Activated CD8-positive, alpha-beta memory T cell treated with anti-CD3 and anti-CD28 coated beads, Interleukin-2, amount 10 ng/mL, durations not matched to agents 7 days and 5 days (primary cell): ENCODE measurements at places on chromosomes 7 and 10. TPM values are rescaled to one million over a fixed set of nuclear protein-coding genes. Genes with fewer than 3 reads are reported as not detected.

Gene RSPH10B2
- 1.0 TPM for total RNA-seq

DNA sequence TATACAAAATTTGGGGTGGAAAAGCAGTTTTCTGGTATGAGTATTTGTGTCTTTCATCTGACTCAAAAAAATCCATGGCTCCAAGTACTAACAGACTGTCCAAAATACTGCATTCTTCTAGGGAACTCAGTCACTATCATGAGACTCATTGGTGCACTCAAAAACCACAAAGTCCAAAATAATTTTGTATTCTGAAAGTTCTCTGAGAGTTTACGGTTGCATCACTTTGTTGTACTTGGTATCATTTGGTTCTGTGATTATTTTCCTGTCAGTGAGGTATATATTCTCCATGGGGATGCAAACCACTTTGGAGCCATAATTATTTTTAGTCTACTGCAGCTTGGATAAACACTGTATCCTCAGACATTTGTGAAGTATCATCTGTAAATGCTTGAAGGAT lies 28.0 kb upstream of the CABCOCO1 start:
- H3K4me1 ChIP-seq, result no peaks in the 10 kb centered on the region
- no peaks in the 10 kb centered on the region for H3K36me3 ChIP-seq
- no peak for DNase-seq

GRCh38 chr7:95921543-95921942 lies 149.2 kb downstream of the DYNC1I1 start:
- no peak for DNase-seq
- H3K4me1 ChIP-seq, result peaks cover 10% of the 10 kb centered on the region
- H3K27ac ChIP-seq, result no peak overlapping the region
- no peaks in the 10 kb centered on the region for H3K36me3 ChIP-seq
- H3K4me3 ChIP-seq, result no peak overlapping the region

- DNase-seq, result no peak
- no peaks in the 10 kb centered on the region for H3K27me3 ChIP-seq
- H3K27ac ChIP-seq, result no peak overlapping the region
- no peak overlapping the region for H3K4me3 ChIP-seq
- no peaks in the 10 kb centered on the region for H3K36me3 ChIP-seq
Observed at GRCh38 chr10:30812018-30812851, 182.7 kb upstream of the LYZL2 start.

Gene PLXNA4
- 1.6 TPM for total RNA-seq

Gene ADGRA1
- not detected for total RNA-seq

DNA sequence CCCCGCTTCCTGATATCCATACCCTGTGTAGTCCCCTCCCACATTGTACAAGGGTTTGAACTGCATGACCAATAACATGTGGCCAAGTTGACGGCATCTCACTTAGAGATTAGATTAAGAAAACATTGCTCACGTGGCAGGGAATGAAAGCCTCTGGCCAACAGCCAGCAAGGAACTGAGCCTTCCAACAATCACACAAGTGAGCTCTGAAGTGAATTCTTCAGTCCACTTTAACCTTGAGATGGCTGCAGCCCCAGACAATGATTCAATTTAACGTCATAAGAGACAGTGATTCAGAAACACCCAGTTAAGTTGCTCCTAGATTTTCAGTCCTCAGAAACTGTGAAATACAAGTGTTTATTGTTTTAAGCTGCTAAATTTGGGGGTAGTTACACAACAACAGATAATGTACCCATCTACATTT lies 165.9 kb upstream of the PLXNA4 start:
- H3K4me1 ChIP-seq, result no peaks in the 10 kb centered on the region
- no peak for DNase-seq
- H3K27ac ChIP-seq, result no peak overlapping the region
- peaks cover 21% of the 10 kb centered on the region for H3K27me3 ChIP-seq

- peaks cover 2% of the 10 kb centered on the region for H3K36me3 ChIP-seq
- no peak overlapping the region for H3K27ac ChIP-seq
- no peaks in the 10 kb centered on the region for H3K4me1 ChIP-seq
Observed at GRCh38 chr7:24737281-24737680, 20.0 kb downstream of the GSDME start.

DNA sequence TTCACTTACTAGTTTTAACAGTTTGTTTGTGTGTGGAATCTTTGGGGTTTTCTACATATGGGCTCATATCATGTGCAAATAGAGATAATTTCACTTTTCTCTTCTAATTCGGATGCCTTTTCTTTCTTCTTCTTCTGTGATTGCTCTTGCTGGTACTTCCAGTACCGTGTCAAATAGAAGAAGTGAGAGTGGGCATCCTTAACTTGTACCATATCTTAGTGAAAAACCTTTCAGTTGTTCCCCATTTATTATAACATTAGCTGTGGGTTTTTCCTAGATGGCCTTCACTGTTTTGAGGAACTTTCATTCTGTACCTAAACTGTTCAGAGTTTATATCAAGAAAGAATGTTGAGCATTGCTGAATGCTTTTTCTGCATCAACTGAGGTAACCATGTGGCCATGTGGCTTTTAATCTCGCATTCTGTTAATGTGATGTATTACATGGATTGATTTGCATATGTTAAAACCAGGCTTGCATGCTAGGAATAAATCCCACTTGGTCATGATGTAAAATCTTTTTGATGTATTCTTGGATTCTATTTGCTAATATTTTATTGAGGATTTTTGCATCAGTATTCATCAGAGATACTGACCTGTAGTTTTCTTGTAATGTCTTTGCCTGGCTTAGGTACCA lies 78.7 kb downstream of the FAM107B start:
- no peak overlapping the region for H3K27ac ChIP-seq
- H3K4me3 ChIP-seq, result no peak overlapping the region
- no peak for DNase-seq
- H3K36me3 ChIP-seq, result no peaks in the 10 kb centered on the region
- H3K27me3 ChIP-seq, result peaks cover 8% of the 10 kb centered on the region
- H3K4me1 ChIP-seq, result peaks cover 11% of the 10 kb centered on the region

GRCh38 chr7:141668853-141669252 lies 33.1 kb downstream of the DENND11 start:
- H3K27ac ChIP-seq, result no peak overlapping the region
- no peaks in the 10 kb centered on the region for H3K27me3 ChIP-seq
- peaks cover 6% of the 10 kb centered on the region for H3K4me1 ChIP-seq
- DNase-seq, result no peak

Gene HSPA12A
- total RNA-seq, result not detected

DNA sequence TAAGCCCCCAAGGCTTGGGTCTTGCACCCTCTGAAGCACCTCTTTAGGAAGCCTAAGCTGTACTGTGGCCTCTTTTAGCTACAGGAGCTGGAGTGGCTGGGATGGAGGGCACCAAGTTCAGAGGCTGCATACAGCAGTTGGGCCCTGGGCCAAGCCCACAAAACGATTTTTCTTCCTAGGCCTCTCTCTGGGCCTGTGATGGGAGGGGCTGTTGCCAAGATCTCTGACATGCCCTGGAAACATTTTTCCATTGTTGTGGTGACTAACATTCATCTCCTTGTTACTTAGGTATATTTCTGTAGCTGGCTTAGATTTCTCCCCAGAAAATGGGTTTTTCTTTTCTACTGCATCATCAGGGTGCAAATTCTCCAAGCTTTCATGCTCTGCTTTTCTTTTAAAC lies 375.7 kb upstream of the NPSR1 start:
- H3K27me3 ChIP-seq, result no peaks in the 10 kb centered on the region
- DNase-seq, result no peak
- no peaks in the 10 kb centered on the region for H3K36me3 ChIP-seq

DNA sequence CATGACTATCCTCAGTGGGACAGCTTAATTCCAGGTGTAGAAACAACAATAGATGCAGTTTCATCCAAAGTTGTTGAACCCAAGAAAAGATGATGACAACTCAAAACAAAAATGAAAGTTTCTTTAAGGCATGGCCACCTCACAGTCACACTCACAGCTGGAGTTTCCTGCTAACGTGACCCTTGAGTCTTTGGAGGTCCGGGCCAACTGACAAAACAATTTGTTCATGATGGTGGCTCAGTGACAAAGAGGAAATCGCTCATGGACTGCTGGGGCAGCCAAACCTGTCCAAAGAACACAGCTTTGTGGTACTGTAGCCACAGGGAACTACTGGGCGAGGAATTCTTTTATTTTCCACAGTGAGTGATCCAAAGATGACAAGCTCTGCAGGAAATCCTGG lies 96.0 kb upstream of the JCAD start:
- H3K36me3 ChIP-seq, result peaks cover 11% of the 10 kb centered on the region
- peak overlapping the region; percentile 54 for H3K27ac ChIP-seq
- H3K4me3 ChIP-seq, result no peak overlapping the region
- peaks cover 14% of the 10 kb centered on the region for H3K4me1 ChIP-seq
- peak; percentile 59 for DNase-seq

DNA sequence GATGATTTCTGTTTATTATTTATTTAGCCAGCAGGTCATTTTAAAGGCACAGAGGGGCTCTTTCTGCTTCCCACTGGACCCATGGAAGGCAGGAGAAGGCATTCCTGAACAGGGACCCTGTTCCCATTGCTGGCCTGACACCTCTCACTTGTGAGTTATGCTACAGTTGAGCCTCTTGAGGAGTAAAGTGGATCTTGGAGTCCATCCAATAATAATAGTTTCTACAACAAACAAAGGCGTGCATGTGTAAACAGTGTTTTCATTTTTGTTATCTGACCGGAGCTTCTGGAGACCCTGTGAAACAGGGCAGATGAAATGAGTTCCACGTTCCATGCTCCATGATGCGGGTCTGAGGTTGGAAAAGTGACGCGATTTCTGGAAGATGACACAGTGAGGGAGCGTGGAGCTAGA lies 127.3 kb upstream of the HABP2 start:
- DNase-seq, result no peak
- H3K27me3 ChIP-seq, result peaks cover 21% of the 10 kb centered on the region
- no peak overlapping the region for H3K4me3 ChIP-seq
- no peak overlapping the region for H3K27ac ChIP-seq

DNA sequence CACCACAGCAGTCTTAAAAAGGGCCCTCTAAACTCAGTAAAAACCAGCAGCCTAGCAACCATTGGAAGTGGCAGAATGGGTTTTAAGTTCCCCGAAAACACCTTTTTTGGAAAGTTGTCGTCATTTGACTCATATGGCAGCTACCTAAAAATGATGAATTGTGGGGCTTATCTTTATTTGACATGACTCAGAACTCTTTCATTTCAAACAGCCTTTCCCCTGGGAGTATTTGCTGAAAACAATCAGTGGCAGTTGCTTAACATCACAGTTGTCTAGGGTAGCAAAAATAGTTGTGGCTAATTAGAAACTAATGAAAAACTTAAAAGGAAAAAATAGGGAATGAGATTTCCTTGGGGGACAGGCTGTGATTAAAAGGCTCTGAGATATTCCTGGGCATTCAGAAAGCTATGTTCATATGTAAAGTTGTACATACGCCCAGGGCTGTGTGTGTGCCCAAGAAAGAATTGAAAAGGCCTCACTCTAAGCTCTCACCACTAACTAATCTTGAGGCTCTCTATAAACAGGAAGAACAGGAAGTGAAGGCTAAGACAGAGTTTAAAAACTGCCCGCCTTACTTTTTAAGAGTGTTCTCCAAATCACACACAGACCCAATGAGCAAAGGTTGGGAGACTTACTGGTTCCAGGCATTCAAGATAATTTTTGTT lies 81.7 kb upstream of the HECTD2 start:
- no peak overlapping the region for H3K4me3 ChIP-seq
- no peaks in the 10 kb centered on the region for H3K4me1 ChIP-seq
- peaks cover 20% of the 10 kb centered on the region for H3K27me3 ChIP-seq

GRCh38 chr10:71381611-71382010 lies 15.1 kb upstream of the CDH23 start:
- peaks cover 6% of the 10 kb centered on the region for H3K4me1 ChIP-seq
- DNase-seq, result no peak
- no peak overlapping the region for H3K4me3 ChIP-seq
- no peak overlapping the region for H3K27ac ChIP-seq

Gene COL13A1
- not detected for total RNA-seq

- peak; percentile 55 for DNase-seq
- no peaks in the 10 kb centered on the region for H3K27me3 ChIP-seq
- peak overlapping the region; percentile 57 for H3K27ac ChIP-seq
- peaks cover 12% of the 10 kb centered on the region for H3K36me3 ChIP-seq
Observed at GRCh38 chr7:105304040-105304895, 84.5 kb downstream of the SRPK2 start.

Gene KIAA1549
- total RNA-seq, result 0.61 TPM

DNA sequence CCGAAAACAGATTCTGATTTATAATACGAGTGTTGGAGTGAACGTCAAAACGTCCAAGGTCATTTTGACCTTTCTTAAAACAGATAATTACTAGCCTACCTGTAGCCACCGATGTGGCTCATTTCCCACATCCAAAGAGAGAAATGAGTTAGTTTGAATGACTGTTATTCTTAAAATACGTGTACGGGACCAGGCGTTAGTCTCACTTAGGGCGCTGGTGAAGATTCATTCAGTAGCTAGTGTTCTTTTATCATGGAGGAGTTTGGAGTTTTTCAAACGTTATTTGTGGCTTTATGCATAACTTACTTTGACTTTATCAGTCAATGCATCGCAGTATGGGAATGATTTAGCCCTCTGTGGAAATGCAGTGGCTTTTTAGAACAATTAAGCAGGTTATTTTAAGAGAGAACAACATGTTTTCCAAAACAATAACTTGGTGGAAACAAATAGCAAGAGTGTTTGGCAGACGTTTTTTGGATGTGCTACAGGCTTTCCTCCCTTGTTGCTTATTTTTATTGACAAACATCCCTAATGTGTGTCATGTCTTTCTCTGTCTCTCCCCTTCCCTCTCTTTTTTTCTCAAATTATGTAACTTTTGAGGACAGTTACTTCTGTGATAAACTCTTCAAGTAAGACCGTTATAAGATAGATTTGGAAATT lies 1.6 kb downstream of the BICC1 start:
- H3K27ac ChIP-seq, result no peak overlapping the region
- H3K4me1 ChIP-seq, result peaks cover 19% of the 10 kb centered on the region
- peaks cover 5% of the 10 kb centered on the region for H3K36me3 ChIP-seq
- peaks cover 47% of the 10 kb centered on the region for H3K27me3 ChIP-seq

DNA sequence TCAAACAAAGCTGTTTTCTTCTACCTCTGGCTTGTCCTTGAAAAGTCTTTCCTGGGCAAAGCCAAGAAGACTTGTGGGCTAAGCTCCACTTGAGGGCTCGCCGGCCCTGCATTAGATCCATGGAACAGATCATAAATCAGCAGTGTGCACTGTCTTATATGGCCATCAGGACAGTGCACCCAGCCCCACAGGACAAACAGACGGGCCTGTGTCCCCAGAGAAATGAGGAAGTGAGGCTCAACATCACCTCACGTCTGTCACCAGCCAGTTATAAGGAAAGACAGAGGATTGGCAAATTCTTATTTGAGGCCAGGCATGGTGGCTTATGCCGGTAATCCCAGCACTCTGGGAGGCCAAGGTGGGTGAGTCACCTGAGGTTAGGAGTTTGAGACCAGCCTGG lies 12.3 kb upstream of the IFT22 start:
- H3K4me3 ChIP-seq, result no peak overlapping the region
- H3K27ac ChIP-seq, result no peak overlapping the region
- peaks cover 5% of the 10 kb centered on the region for H3K27me3 ChIP-seq

GRCh38 chr10:122326385-122326784 lies 48.1 kb upstream of the PLEKHA1 start:
- no peaks in the 10 kb centered on the region for H3K4me1 ChIP-seq
- no peak overlapping the region for H3K27ac ChIP-seq
- no peaks in the 10 kb centered on the region for H3K36me3 ChIP-seq
- no peak overlapping the region for H3K4me3 ChIP-seq
- peaks cover 42% of the 10 kb centered on the region for H3K27me3 ChIP-seq
